Hindlimb muscle (tissue), 1 donor: ENCODE measurements at places on chromosomes 11 and 22.

DNA sequence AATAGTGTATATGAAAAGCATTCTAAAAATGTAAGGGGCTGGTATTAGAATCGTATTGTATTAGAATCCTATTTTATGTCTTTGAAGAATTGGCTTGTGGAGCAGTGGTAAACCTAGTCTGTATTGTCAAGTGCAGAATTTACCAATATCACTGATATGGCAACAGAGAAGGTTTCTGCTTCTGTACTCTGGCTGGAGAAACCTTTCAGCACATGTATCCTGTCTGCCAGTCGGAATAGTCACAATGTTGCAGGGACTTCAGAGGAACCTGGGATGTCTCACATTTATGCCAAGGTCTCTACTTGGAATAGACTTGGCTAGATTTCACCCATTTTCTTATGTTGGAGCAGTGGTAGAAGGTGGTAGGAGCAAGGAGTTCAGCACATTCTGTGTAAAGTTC lies 4.4 kb downstream of the MTMR3 start:
- DNase-seq: no peak

DNA sequence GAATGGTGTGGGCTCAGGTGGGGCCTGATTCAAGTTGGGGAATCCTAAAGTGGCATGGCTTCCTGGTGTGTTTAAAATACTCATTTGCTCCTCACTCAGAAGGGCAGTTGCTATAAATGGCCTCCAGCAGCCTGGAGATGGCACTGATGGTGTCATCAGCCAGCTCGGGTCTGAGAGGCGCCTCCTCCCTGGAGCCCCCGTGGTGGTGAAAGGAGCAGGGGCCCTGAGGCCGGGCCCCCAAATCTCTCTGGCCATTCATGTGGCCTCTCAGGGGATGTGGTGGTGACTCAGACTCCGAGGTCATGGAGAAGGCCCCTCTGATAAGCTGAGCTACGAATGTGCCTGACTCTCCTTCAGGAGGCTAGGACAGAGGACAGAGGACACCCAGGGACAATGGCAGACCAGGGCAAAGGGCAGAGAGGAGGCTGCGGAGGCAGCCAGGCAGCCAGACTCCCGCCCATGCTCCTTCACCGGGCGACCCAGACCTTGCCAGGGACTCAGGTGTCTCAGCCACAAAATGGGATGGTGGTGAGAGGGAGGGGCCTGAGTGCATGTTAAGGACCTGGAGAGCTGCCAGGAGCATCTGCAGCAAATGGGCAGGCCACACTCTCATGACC lies 129.2 kb downstream of the CTTN start:
- no peak for DNase-seq

- no peak for DNase-seq
These were observed 4.6 kb downstream of the ATF4 start for GRCh38 chr22:39524753-39525657.

GRCh38 chr11:76861490-76861953 lies 804 bp downstream of the ACER3 start:
- no peak for DNase-seq

- no peak for DNase-seq
These were observed 27.4 kb downstream of the RCN1 start for GRCh38 chr11:32118025-32118974.

- DNase-seq: no peak
These were observed 7.6 kb upstream of the SEPTIN5 start for GRCh38 chr22:19706661-19707151.

DNA sequence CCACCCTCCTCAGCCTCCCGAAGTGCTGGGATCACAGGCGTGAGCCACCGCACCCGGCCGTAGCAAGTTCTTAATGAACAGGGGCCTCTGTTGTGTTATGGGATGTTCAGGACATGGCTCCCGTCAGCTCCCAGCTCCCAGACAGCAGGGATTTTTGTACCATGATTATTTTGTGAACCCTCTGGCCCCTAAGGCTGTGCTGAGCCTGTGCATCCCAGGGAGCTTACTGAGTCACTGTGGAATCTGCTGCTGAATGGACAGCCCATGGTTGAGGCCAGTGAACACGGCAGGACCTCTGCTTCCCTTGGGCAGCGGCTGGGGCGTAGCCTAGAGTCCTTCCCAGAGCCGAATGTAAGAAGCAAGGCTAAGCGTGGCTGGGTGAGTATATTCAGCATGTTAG lies 245.2 kb downstream of the NTM start:
- no peak for DNase-seq

DNA sequence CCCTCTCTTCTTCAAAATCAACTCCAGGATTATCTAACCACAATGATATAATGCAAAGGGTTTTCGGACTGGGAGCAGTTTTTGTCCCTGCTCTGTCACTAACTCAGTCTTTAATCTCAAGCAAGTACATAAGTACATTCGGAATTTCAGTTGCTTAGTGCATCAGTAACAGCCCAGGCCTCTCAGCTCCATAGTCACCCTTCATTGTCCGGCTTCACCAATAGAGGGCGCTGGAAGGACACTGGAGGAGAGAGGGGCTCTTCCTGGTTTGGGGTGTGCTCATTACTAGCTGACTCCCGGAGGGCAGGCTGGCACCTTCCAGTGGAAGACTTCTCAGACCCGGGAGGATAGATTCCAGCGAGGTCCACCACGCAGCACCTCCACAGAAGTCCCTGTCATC lies 90.4 kb upstream of the PDGFD start:
- no peak for DNase-seq

- DNase-seq: no peak
These were observed 8.7 kb upstream of the DGAT2 start for GRCh38 chr11:75759832-75760231.

- no peak for DNase-seq
These were observed 126.8 kb downstream of the CTNND1 start for GRCh38 chr11:57888386-57888785.

DNA sequence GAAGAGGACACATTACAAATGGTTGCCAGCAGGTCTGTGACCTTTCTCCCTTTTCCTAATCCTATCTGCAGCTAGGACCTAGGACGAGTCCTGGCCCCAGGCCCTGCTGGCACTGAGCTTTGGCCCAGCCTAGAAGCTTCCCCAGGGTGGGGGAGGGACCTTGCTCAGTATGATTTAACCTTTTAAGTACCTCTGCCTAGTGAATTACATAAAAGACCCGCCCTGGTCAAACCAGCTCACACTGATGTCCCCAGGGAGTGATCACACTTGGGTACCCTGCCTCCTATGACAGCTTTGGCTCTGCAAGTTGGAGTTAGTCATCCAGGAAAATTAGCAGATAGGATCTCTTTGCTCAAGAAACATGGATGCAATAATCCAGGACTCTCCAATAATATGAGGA lies 21.9 kb downstream of the ASCC2 start:
- DNase-seq: no peak

DNA sequence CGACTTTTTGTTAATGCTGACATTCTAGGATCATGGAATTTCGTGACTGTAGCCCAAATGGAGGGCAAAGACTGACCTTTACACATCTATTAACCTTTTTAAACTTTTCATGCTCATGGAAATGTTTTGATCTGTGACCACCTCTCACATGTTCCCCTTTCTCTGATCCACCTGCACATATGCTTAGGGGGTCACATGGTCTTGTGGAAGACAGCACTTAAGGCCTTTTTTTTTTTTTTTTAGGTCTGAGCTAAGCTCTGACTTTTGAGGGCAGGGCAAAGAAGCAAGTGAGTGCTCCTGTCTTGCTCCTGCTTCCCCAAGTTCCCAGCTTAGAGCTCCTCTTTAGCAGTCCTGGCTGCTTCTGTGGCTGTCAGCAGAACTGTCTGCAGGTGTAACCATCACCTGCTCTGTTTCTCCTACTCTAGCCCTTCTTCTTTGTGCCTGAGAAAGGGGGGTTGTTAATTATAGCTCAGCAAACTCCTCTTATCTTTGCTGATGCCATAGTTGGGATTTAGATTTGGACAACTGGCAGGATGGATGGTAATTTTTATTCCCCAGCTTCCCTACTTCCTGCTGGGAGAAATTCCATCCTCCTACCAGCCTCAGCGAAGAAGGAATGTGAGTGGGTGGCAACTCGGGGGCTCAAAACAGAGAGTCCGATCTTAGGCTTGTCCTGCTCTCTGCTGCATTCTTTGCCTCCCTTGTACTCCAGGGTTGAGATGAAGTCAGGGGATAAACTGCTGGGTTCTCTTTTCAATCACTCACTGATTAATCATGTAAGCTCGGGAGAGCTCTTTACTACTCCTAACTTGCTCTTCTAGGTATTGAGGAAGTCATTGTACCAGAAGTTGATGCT lies 64.4 kb downstream of the GRAMD1B start:
- no peak for DNase-seq

GRCh38 chr22:45645526-45646414 lies 25.9 kb upstream of the ATXN10 start:
- peak; percentile 64 for DNase-seq

- DNase-seq: peak; percentile 74
These were observed 78.4 kb downstream of the CDKN1C start for GRCh38 chr11:2807025-2807681.

GRCh38 chr11:30488304-30488998 lies 97.7 kb downstream of the MPPED2 start:
- peak; percentile 53 for DNase-seq

- no peak for DNase-seq
These were observed 403.6 kb downstream of the MN1 start for GRCh38 chr22:27397954-27398342.

- no peak for DNase-seq
These were observed 15.1 kb downstream of the DTX4 start for GRCh38 chr11:59187035-59187434.

DNA sequence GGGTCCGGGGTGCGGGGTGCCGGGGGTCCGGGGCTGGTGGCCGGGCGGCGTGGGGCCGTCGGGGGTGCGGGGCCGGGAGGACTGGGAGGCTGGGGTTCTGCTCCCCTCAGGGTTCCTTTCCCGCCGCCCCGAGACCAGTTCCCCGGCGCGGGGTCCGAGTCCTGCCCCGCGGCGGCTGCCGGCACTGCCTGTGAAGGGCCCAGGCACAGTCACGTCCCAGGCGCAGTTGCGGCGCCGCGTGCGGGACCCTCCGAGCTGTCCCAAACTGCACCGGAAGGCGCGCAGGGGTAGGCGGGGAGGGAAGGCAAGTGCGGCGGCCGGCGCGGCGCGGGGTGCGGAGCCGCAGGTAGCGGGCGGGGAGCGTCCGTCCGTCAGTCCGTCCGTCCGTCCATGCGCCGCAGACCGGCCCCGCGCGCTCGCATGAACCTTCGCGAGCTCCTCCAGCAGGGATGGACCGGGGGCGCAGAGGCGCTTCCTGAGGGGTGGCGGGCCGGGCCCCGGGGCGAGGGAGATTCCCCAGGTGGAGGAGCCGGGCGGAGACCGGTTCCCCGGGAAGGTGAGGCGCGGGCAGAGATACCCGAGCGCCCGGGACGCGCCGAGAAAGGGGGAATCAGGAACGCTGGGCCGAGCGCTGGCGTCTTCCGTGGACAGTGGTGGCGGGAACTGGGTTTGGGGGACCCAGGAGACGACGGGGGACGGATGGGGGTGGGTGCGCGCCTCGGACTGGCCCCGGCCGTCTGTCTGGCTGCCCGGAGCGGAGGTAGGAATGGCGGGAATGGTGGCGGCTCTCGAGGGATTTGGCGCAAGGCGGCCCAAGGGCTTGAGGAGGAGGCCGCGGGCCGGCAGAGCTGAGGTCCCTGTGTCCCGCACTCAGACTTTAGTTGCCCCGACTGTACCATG lies 3.1 kb upstream of the ADORA2A start:
- DNase-seq: peak; percentile 35

DNA sequence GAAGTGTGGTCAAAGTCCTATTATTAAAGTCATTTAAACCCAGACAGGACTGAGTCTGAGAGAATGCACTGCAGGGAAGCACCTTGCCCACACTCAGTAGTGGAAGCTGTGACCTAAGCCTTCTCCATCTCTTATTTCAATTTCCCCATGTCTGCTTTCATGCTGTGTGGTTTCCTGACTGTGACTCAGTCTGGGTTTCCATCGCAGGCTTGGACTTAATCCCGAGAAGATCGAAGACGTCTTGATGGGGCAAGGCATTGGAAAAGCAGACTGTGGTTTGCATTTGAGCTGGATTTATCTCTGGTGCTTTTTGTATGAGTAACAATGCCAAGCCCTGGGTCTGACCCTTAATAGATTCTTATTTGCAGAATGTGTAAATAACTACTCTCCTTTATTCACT lies 238.9 kb downstream of the NTM start:
- peak; percentile 27 for DNase-seq

GRCh38 chr22:41925783-41926460 lies 684 bp downstream of the TNFRSF13C start:
- DNase-seq: no peak

GRCh38 chr22:36729321-36729720 lies 25.8 kb upstream of the CACNG2 start:
- no peak for DNase-seq

- no peak for DNase-seq
These were observed 7.1 kb upstream of the MN1 start for GRCh38 chr22:27808451-27809225.

- DNase-seq: peak; percentile 74
These were observed 63.9 kb downstream of the TP53I11 start for GRCh38 chr11:44886790-44887140.

- DNase-seq: no peak
These were observed 12.3 kb downstream of the MYO7A start for GRCh38 chr11:77140231-77140851.

GRCh38 chr11:69541001-69541285 lies 59.5 kb downstream of the LINC01488 start:
- DNase-seq: no peak

GRCh38 chr11:84558085-84558905 lies 1068.8 kb downstream of the DLG2 start:
- peak; percentile 29 for DNase-seq

DNA sequence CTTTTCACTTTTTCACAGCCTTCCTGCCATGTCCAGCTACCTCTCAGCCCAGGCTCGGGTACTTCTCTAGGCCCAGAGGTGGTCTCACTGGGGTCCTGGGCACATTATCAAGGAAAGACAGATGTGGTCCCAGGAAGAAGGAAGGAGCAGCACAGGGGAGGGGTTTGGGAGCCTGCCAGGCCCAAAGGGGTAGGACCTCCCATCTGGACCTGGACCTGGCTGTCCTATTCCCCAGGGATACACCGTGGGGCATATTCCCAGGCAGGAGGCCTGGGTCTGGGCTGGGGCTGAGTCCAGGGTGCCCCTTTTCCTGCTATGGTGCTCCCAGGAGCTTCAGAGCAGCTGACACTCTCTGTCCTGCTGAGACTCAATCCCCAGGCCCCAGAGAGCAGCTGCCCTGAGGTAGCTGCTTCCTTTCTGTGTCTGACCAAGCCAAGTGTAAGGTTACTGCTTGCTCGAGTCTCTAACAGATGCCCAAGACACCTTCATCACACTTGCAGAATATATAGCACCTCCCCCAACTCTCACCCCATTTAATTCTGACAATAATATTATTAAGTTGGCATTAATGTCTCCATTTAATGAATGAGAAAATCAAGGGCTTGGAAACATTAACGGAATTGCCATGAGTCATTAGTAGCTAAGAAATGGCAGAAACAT lies 232.0 kb downstream of the BUD13 start:
- no peak for DNase-seq

GRCh38 chr11:44945666-44946065 lies 5.0 kb downstream of the TP53I11 start:
- no peak for DNase-seq

GRCh38 chr11:121521145-121522042 lies 68.6 kb upstream of the SORL1-AS1 start:
- DNase-seq: no peak

DNA sequence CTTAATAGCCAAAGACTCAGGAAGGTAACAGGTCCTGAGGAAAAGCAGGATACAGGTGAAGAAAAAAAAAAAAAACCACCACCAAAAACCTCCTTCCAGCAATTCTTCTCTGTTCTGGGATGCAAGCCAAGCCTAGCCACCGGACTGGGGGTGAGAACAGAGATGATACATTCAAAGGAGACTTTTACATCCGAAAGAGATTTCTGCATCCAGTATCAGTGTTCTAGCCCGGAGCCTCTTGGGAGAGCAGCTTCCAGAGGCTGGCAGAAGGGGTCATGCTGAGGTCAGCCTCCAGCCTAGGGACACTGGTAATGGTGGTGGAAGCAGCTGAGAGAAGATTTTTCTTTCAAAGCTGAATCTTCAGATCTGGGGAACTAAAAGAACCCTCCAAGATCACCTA lies 76.2 kb downstream of the KCNC1 start:
- no peak for DNase-seq
